T-helper 2 cell (primary cell): ENCODE measurements at places on chromosomes 5 and 9.

DNA sequence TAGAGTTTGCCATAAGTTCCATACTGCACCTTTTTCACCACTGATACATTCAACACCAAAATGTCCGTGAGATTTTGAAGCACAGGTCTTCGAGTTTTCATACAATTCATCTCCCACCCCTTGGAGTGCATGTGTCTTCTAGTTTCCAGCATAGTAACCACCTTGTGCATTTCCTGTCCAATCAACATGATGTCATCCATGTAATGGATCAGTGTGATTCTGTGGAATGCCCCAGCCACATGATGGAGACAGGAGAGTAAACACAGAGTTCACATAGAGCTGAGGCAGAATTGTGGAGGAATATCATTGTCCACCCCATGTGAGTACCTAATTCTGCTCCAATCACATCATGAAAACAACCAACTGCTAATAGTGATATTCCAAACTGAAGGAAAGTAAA lies 441.5 kb upstream of the CDH6 start:
- DNase-seq: no peak

DNA sequence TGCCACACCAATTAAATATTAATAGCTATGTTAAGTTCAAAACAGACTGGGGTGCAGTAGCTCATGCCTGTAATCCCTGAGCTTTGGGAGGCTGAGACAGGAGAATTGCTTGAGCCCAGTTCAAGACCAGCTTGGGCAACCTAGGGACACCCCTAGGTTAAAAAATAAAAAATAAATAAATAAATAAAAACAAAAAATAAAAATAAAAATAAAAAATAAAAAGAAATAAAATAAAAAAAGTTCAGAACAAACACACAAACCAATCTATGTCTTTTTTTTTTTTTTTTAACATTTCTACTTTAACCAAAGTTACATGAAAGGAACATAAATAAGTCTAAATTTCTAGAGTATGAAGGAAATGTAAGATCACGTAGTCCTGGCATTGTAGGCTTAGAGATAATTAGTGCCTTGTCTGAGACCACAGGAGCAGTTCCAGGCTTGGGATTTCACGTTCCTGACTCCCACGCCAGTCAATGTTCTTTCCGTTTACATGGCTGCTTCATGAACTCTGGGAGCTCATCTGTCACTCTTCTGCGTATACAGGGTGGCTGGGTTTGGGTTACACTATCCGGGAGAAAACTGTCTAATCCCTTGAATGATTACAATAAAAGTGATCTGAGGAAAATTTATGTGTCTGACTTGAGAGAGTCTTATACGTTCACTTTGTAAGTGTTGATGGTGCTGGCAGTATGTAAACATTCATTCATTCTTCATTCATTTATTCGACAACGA lies 85.2 kb downstream of the KIAA1958 start:
- DNase-seq: no peak

DNA sequence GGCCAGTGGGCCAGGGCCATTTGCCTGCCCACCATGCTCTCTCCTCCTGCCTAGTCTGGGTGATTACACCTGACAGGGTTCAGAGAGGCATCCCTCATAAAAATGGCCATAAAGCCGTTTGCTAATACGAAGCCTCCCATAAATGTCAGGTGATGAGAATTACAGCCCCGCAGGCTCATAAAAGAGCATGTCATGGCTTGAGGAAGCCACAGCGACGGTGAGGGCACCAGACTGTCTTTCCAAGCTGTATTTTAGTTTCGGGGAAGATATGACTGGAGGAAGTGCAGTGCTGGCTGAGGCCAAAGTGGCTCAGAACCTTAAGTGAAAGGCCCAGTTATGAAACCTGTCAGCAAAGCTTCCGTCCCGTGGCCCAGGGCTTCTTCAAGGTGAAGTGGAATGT lies 18.5 kb upstream of the TCERG1 start:
- DNase-seq: no peak

- DNase-seq: no peak
Measured at GRCh38 chr9:89592963-89593726, 11.7 kb upstream of the GADD45G start.

GRCh38 chr9:106350777-106351176 lies 512.2 kb upstream of the ZNF462 start:
- no peak for DNase-seq

- DNase-seq: no peak
Measured at GRCh38 chr5:133870661-133871060, 97.8 kb downstream of the C5orf15 start.

DNA sequence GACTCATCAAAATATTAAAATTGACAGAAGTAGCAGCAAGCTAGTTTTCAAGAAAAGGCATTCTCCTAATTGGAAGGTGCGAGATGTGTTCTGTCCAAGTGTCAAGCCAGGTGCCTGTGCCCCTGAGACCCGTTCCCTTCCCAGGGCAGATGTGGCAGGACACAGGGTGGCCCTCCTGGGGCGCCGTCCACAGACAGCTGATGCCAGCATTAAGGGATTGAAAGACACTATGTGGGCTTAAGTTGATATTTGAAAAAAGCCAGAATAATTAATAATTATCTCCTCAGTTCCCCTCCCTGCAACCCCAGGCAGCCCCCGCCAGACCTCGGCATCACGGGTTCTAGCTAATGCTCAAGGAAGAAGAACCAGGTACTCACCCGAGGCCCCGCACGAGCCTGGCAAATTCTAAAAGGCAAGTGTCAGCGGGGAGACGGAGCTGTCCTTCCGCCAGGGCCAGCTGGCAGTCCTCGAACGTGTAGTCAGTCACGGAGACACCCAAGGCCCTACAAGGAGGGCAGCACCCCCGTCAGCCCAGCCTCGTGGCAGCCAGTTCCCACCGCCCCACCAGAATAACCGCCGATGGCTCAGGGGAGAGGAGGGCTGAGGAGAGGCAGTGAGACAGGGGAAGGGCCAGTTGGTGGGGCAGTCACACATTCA lies 29.1 kb upstream of the SLC6A3 start:
- DNase-seq: no peak

GRCh38 chr5:72633649-72634048 lies 126.4 kb upstream of the ZNF366 start:
- DNase-seq: no peak

DNA sequence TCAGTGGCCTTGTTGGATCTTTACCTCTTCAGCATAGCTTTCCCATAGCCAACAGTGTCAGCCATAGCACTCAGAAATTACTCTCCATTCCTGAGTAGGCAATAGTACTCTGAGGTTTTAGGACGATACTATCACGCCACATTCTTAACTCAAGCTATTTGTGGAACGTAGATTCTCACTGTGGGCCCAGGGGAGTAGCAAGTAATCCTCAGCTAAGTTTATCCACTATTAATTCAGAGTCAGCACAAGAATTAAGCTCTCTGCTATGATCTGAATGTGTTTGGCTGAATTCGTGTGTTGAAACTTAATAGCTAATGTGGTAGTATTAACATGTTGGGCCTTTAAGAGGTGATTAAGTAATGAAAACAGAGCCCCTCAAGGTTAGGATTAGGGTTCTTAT lies 858.8 kb upstream of the NUDT12 start:
- DNase-seq: no peak

- DNase-seq: no peak
Measured at GRCh38 chr5:91140657-91141056, 242.5 kb downstream of the ARRDC3 start.

- DNase-seq: no peak
Measured at GRCh38 chr5:133680830-133681565, 68.7 kb upstream of the FSTL4 start.

DNA sequence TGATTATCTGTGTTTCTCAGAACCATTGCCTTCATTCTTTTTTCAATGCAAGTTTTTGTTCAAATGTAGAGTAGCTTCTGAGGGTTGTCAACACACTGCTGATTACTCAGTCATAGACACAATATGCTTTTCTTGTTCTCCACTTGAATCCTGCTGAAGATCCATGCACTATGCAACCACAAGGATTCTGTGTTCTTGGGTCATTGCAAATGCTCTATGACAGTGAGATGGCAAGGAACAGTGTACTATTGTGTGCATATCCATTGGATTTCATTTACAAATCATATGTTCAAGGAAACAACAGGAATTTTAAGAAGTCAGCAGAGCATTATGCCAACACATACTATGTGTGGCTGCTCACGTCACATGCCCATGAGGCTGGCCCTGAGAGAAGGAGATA lies 1590.2 kb downstream of the EFNA5 start:
- DNase-seq: no peak

DNA sequence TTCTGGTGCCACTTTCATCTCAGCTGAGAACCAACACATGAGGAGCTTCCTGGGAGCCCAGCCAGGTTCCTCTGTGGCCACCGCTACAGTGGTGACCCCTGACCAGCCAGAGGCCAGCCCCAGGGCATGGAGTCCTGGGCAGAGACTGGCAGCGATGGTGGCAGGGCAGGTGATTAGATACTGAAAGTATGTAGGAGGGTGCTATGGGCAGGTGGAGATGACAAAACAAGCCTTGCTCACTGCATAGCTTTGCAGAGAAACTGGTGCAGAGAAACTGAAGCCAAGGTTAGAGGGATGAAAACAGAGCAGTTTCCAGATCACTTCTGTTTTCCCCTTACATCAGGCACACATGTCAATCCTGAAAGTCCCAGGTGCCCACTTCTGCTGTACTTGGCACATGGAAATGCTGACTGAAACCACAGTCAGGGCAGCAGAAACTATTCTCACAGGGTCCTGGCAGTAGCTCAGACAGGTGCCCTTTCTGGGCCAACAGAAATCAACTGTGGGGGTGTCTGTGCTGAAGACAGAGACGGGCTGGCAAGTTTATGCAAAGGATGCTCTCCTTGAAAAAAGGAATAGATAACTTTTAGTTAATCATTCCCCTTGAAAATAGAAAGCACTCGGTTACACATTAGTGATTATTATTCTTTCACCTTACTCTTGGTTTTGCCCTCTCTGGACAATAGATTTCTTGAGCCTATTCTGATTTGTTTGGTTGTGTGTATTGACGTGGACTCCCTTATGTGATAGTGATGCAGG lies 90.3 kb downstream of the ANKRD55 start:
- DNase-seq: no peak

DNA sequence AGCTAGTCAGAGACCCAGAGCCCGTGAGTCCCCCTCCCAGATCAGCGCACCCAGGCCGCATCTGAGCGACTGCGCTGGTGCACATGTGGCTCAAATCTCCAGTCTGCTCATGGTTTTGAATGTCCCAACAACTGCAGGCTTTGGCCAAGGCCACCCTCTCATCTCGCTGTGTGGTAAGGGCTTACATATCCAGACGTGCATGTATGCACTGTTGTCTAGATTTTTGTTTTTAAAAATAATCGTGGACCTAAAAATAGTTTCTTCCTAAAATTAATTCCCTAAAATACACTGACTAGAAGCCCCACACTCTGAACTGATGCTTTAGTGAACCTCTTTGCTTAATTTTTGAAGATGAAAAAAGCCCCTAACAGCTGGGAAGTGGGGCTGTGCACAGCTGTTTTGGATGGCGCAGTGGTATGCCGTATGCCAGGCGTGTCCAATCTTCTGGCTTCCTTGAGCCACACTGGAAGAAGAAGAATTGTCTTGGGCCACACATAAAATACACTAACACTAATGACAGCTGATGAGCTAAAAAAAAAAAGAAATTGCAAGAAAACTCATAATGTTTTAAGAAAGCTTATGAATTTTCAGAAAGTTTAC lies 143.0 kb upstream of the LHFPL2 start:
- DNase-seq: no peak

GRCh38 chr5:96260009-96260408 lies 173.0 kb downstream of the PCSK1 start:
- DNase-seq: no peak

DNA sequence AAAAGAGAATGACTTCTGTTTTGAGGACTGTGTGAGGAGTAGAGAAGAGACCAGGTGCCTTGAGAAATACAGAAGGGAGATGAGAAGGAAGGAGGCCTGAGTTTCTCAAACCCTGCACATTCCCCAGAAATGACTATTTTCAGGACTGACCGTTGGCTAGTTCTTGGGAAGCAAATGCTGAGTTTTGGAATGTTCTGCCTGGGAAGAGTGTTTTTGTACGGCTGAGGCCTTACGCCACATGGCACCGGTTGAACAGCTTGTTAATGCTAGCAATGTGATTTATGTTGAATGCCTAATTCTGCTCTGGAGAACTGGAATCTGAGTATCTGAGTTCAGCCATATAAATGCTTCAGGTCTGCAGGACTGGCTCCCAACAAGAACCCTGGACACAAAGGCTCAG lies 152.7 kb upstream of the ADAMTS16 start:
- DNase-seq: no peak

DNA sequence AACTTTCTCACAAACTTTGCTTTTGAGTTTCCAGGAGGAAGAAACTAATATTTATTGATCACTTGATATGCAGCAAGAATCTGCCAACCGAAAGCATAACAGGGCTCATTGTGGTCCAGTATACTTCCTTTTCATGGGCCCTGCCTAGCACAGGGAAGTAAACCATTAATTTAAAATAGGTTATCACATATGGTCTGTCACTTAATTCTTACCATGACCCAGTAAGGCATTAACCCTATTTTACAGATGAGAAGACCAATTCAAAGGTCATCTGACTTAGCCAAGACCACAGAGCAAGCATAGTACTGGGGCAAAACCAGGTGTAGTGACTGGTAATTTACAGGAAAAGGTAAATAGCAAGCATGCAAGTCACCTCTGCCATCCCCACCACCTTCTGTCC lies 336.9 kb upstream of the DMAC1 start:
- DNase-seq: no peak

- no peak for DNase-seq
Measured at GRCh38 chr5:43171926-43172325, 20.1 kb upstream of the NIM1K start.

GRCh38 chr5:107119656-107120055 lies 551.1 kb downstream of the EFNA5 start:
- no peak for DNase-seq

GRCh38 chr9:97830884-97831829 lies 21.9 kb upstream of the FOXE1 start:
- no peak for DNase-seq

DNA sequence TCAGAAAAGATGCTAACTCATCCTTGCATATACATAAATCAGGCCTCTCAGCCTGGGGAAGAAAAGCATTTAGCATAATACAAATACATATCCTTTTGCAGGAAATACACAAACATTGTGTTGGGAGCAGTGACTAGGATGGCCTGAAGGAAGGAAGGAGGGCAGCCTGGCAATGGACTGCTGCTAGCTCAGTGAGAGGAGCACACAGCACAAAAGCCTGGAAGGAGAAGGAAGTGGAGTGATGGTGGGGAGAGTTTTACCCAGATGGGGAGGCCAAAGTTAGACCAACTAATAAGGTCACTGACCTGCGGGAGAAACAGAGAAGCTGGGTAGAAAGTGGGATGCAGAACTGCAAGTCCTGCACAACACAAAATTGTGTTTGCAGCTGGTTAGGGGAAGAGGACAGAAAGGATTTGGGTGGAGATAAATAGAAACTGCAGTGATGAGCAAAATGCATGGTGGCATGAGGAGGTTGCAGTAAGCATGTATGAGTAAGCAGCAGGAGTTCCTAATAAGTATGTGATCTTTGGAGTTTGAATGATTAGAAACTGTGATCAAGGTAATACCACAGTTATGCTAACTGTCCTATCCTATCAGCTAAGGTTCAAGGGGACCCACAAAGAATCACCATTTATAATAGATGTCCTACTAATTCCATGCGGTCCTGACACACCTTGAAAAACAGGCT lies 39.5 kb downstream of the SEMA6A start:
- DNase-seq: no peak
